ENCODE measurements at places on chromosomes 3 and 15.

GRCh38 chr3:155835341-155836071, 18.7 kb downstream of the SLC33A1 start:
- no peak for DNase-seq

DNA sequence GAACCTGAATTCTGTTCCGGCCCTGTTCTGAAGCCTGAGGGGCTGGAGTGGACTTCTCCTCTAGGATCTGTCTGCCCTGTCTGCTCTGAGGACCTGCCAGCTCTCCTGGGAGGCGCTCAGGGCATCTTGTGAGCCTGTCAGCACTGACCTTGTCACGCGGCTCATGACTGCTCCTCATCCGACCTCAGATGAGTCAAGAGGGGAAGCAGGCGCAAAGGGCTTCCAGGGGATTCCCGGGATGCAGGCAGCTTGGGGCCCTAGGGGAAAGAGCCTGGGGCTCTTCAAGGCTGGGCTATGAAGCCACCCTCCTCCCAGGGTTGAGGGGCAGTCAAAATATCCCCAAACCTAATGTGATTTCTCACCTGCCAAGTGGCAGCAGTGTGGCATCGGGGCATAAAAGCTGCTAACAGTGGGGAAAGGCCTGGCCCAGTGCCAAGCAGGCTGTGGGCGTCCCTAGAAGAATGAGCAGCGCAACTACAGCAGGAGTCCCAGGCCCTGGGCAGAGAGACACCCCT, 27.6 kb upstream of the ANKDD1A start:
- DNase-seq: no peak

DNA sequence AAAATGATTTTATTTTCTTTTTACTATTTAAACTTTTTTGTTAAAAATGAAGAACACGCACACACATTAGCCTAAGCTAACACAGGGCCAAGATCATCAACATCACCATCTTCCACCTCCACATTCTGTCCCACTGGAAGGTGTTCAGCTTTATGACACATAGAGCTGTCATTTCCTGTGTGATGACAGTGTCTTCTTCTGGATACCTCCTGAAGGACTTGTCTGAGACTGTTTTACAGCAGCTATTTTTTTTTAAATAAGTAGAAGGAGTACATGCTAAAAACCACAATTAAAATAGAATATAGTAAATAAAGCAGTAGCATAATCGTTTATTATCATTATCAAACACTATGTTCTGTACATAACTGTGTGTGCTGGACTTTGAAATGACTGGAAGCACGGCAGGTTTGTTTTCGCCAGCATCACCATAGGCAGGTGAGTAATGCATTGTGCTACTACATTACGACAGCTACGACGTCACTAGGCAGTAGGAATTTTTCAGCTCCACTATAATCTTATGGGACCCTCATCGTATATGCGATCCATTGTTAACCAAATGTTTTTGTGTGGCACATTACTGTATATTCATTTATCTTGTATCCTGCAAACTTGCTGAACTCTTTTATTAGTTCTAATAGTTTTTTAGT, 72.8 kb downstream of the KLF15 start:
- DNase-seq: no peak

GRCh38 chr3:140316466-140316865, 361.4 kb upstream of the TRIM42 start:
- DNase-seq: no peak

GRCh38 chr15:72289597-72290325, 17.4 kb upstream of the PARP6 start:
- DNase-seq: no peak

DNA sequence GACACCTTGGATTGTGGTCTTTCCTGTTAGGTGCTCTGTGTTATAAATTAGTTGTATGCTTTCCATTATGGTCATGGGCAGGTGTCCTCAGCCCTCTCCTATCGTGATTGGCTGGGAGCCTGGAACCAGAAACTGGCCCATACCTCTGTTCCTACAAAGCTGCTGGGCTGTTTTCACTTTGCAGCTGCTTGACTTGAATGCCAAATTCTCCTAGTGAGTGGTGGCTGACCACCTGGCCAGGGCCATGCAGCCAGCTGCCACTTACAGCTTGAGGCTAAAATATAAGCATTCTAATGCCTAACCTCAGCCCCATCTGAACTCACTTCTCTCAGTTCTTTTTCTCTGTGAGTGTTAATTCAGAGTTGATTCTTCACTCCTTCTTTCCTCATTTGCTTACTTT, 239.3 kb upstream of the GBE1 start:
- DNase-seq: peak; percentile 86

DNA sequence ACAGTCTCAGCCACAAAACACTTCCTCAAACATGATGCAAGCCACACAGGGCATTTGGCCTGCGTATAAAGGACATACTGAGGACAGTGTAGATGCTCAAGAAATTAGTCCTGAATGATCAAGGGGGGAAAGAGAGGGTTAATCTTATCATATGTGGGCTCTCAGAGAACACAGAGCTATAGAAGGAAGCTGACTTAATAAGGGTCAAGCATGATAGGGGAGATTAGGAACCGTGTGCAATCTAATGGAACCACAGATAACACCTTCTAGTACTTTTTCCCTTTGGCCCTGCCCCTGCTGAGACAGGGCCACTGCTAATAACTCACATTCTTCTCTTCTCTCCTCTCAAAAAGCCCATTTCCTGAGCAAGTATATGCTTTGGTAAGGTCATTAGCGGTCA, 114.1 kb upstream of the ADAMTS9 start:
- no peak for DNase-seq

DNA sequence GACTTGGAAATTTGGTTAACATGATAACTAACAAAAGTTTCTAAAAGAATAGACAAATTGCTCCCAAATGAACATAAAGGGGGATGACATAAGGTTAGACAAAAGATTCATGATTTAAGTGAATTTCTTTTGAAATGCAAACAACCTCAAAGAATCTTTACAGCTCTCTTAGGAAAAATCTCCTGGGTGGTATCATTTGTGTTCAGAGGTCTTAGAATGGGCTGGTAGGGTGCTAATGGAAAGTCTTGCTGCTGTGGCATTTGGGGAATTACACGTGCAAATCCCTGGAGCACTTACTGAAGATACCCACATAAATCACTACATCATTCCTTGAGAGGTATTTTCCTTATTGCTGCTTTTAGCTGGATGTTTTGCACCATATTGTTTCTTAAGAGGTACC, 14.4 kb upstream of the ROBO2 start:
- DNase-seq: no peak

GRCh38 chr15:33454346-33454745, 143.6 kb downstream of the RYR3 start:
- no peak for DNase-seq

DNA sequence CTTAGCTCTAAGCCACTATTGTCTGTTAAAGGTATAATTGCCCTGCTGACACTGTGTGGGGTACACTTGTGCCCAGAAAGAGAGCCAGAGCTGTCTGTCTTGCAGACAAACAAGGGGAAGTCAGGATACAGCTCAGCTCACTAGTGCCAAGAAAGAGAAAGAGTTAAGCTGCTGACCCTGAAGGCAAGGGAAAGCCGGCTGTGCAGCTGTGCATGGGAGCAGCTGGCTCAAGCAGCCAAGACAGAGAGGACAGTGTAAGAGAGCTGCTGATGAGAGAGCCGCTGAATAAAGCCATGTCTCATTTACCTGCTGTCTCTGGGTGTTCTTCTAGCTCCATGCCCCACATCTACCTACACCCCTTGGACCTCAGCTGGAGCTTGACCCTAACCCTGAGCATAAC, 428.1 kb upstream of the NAALADL2 start:
- DNase-seq: no peak

DNA sequence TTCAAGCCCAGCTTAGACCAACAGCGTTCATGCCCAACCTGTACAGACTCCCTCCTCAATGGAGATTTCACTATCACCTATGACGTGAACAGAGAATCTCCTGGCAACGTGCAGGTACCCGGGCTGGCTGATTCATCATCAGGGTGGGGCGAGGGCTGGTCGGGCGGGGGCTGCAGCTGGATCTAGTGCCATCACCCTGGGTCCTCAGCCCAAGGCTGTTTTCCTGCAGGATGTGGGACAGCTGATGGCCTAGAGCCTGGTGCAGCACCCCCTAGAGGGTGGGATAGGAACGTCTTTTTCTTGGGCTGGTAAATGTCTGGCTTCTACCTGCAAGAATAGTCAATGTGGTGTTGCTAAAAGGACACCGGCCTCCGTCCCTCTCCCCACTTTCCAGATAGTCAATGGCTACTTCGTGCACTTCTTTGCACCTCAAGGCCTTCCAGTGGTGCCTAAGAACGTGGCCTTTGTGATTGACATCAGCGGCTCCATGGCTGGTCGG, 4.4 kb downstream of the ITIH3 start:
- DNase-seq: no peak

- DNase-seq: no peak
These were observed 133.3 kb downstream of the SUCLG2 start for GRCh38 chr3:67521053-67521646.

DNA sequence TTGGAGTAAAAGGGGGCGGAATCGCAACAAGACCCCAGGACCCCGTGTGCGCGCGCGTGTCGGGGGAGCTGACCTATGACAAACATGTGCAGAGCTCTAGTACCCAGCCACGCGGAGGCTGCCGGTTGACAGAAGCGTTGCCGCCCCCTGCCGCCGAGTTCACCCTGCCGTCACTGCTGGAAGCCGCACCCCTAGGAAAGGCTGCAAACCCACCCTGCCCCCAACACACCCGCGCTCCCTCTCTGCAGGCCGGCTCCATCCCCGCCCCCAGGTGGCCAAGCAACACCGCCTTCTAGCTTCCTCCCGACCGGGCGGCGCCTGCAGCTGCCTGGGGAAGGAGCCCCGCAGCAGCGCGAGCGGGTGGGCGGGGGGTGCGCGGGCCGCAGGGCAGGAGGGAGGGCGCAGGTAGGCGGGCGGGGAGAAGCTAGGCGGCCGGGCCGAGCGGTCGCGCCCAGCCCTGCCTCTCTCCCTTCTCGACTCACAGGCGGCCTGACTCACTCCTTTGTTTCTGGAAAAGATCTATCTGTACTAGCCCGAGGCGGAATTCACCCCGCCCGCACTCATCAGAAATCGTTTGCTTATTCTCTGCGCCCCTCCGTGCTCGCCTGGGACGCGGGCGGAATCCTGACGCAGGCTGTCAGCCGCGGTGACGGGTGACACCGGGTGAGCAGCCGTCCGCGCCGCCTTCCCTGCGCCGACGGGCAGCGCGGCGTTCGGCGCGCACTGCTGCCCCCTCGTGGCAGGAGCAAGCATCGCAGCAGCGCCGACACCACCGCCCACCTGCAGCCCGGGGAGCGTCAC, 160.8 kb downstream of the GAP43 start:
- peak; percentile 96 for DNase-seq

- DNase-seq: no peak
These were observed 41.4 kb downstream of the ACSBG1 start for GRCh38 chr15:78192826-78193594.

DNA sequence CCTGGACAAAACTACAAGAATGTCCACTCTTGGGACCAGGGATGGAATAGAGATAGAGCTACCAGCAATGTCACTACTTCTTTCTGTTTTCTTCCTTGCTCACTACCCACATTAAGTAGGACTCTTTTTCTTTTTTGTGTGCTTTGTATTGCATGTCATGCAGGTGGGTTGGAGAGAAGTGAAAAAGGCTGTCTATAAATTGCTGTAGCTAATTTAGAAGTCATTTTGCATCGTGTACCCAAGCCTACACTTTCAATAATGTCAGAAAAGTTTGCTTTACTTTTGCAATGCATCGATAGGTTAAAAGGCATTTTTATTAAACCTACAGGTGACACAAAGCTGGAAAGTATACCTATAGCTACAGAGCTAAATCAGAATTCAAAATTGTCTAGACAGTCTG, 58.9 kb downstream of the GTF2E1 start:
- DNase-seq: no peak

DNA sequence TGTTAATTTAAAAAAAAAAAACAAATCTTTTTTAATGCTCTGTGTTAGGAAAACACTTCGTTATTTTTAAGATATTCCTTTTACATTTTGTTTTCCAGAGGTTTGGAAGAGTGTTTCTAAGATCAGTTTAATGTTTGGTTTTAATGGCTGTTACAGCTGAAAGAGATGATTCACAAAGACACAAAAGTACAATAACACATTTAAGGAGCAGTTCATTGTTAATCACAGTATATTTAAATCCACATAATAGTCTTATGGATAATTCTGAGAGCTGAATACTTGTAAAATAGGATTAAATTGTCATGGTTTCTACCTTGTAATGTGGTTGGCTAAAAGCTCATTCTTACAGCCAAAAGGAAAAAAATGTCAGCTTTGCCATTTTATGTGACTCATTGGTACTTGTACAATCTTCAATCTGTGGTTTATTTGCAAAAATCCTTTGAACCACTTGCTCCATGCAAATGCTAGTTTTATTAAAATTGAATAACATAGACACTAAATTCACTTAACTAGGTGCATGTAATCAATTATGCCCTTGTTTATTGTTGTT, 426.4 kb downstream of the NLGN1 start:
- no peak for DNase-seq

DNA sequence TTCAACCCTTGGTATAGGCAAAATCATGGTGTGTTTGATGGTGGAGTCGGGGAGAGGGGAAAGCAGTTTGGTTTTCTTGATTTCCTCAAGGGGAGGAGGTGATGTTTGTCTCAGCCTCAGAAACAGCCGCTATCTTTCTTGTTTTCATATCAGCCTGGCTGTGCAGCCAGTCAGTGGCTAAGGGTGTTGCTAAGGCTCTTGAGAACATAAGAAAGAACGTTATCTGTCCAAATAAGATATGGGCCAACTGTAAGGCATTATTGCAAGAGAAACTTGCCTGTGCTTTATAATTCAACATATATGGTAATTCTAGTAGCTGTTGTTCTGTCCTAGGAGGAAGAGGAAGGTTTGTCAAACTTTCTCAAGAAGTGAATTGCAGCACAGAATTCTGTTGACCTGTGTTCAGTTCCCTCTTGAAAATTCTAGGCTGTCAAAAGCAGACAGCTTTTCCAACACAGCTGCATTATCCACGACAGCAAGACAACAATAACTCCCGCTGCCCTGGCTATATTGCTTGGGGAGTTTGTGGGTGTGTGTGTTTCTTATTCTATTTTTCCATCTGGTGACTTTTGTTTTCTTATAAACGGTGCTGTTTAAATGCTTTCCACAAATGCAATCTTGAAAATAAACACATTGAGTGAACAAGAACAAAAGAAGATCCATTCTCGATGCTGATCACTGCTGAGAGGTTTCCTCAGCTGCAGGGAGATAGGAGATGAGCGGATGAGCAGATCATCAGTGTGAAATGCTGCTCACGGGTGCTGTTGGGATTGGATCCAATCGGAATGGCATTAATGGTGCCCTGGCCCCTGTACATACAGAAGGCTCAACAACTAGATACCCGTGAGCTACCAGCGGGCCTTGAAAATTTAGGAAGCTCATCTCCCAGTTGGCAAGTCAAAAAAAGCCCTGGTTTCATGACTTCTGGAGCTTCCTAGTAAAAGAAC, 90.8 kb upstream of the TNFAIP8L3 start:
- no peak for DNase-seq

Measured in DMS 273 treated with DMSO at 0.1 percent for 48 hours (cell line).